ENCODE measurements at places on chromosomes 2 and 18.

- DNase-seq = no peak
Observed at GRCh38 chr18:77250501-77250925, 865 bp downstream of the GALR1 start.

DNA sequence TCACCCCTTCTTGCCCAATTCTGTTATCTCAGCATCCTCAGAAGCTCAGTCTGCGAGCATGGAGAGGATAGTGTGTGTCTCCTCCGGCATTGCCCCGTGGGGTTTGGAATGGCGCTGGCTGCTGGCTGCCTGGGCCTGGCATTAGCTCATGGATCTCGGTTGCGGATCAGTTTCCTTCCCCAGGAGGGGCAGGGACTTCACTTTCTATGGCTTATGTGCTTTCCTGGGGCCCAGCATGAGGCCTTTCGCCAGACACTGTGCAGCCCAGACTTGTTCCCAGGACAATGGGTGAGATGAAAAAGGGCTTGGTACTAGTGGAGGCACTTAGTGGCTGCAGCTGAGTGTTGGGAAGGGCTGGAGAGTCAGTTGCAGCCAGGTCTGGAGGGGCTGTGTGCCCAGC is 143.3 kb downstream of the GLI2 start:
- no peak for DNase-seq

- DNase-seq = no peak
Observed at GRCh38 chr2:42754021-42754775, 9.7 kb downstream of the OXER1 start.

DNA sequence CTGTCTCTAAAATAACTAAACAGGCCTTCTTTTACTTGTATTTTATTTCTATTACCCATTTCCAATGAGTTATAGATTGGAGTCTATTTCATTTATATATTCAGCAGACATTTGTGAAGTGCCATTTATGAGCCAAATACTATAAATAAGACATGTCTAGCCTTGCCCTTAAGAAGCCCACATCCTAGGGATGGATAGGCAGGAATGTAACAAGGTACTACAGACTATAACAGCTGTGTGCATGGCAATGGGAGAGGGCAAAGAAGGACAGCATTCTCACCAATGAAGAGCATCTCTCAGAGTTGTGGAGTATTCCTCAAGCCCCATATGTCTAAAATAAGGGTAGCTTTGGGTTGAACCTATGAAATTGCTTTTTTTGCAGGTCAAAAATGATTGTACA is 161.9 kb upstream of the RASGRP3 start:
- no peak for DNase-seq

DNA sequence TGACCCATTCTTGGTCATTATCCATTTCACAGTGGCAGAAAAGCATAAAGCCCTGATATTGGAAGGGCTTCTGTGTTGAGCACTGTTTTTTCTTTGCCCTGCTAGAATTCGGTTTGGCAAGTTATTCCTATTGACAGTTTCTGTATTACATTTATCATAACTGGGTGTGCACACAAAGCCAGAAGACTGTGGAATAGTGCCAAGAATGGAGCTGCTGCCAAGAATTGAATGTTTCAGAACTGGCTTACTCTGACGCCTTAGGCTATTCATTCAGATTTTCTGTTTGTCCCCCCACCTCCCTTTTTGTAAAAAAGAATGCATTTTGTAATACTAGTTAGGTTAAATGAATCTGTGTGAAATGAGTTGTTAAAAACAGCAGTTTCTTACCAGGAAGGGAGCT is 12.7 kb downstream of the KDM3A start:
- DNase-seq = no peak

GRCh38 chr2:190636361-190636760 is 12.5 kb upstream of the NAB1 start:
- no peak for DNase-seq

DNA sequence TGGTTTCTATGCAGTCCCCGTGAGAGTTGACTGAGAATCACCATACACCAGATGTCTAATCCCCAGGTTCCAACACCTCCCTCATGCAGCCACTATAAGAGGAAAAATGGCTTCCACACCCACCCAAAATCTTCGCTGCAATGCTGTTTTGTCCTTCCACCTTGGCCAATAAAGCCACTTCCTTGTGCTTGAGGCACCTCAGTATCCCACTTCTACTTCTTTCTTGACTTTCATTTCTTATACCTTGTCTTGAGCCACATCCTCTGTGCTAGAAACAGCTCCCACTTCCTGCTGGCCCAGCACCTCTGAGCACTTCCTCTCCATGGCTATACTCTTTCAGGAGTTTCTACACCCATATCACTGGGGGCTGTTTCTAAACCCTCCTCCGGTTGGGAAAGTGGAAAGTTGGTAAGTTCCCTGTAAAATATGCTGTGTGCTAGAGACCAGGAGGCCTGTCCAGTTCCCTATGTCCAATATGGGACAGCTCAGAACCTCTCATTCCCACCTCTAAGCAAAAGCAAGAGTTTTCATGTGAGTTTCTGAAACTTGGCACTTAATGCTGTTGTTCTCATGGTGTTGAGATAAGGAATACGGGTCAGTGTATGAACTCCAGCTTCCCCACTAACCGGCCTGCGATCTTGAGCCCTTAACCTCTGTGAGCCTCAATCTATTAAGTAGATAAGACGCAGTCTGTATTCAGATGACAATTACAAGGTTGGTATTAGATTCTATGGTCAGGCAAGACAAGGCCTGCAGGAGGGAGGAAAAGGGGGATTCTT is 209.1 kb upstream of the ID2 start:
- no peak for DNase-seq

DNA sequence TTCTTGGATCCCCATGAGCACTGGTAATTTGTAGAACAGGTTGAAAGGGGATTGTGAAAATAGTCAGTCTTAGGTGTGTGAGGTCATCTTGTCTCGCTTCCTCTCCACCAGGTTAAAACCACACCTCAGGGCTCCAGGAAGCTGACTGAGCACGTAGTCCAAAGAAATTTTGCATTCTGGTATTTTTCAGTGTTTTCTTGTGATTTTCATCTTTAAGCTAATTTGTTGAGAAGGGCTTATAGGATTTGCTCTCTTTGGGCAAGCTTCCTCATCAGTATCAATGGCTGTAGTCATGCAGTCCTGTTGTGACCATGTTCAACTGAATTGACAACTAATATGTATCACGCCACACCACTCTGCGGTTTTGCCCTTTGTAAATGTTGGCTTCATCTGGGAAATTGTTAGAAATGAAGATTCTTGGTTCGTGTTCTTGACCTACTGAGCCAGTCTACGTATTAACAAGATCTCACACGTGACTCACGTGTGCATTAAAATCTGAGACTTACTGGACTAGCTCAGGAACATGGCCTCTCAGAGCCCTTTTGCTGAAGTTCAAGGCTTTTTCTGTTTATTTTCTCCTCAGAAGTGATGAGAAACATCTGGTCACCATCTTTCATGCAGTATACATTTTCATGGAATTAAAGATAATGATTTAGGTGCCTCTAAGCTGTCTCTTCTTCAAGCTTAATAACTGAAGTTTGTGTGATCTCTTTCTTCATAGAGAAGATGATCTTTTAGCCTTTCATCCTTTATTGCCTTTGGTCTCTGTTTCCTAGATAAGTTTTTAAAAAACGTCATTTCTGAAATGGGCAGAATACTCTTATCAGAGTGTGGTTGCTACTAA is 32.8 kb downstream of the FMNL2 start:
- DNase-seq = no peak

- DNase-seq = no peak
Observed at GRCh38 chr2:116949249-116949648, 865.2 kb upstream of the DDX18 start.

GRCh38 chr2:127421116-127421800 is 3.0 kb downstream of the PROC start:
- no peak for DNase-seq

DNA sequence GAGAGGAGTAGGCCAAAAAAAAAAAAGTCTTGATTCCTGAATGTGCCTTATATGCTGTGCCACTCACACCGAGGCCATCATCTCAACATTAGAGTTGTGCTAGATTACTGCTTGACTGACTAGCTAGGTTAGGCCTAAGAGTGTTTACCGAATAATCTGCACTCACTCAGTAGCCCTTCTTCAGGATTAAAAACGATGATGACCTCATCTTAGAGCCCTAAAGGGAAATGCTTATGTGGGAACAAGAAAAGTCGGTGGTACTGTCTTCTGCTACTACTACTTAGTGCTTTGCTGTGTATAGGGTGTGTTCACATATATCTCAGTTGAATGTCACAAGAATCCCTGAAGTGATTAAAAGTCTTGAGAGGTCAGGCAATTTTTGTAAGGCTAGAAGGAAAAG is 54.3 kb downstream of the THOC1 start:
- no peak for DNase-seq

DNA sequence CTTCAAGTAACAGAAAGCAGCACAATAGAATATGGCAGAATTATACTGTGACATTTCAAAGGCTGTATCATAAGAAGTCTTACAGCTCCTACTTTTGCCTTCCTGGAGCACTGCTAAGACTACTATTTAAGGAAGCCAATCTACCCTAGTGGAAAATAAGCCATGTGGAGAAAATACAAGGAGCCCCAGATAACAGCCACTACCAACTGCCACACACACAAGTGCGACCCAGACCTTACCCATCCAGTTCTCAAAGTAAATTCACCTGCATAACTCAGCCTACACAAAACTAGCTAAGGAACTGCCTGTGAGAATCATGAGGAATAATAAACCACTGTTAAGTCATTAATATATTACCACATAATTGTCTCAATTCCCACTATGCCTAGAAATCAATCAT is 66.4 kb downstream of the USP34 start:
- no peak for DNase-seq

DNA sequence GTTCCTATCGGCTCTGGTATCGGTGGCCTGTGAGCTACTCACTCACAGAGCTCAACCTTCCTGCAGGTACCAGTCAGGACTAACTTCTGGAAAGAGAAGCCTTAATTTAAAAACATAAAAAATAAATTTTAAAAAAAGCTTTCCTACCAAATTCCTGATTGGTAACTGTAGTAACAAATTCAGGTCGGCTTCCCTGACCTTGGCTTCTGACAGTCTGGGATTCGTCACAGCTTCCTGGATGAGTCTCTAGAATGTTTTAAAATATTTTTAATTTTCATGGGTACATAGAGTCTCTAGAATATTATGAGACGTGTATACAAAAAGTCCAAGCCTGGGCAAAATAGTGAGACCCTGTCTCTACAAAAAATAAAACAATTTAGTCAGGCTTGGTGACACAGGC is 45.0 kb upstream of the MTCL1 start:
- no peak for DNase-seq

- DNase-seq = no peak
Observed at GRCh38 chr18:64403784-64404503, 255.1 kb upstream of the LINC00305 start.

- DNase-seq = no peak
Observed at GRCh38 chr2:43708891-43709290, 32.7 kb upstream of the C1GALT1C1L start.

DNA sequence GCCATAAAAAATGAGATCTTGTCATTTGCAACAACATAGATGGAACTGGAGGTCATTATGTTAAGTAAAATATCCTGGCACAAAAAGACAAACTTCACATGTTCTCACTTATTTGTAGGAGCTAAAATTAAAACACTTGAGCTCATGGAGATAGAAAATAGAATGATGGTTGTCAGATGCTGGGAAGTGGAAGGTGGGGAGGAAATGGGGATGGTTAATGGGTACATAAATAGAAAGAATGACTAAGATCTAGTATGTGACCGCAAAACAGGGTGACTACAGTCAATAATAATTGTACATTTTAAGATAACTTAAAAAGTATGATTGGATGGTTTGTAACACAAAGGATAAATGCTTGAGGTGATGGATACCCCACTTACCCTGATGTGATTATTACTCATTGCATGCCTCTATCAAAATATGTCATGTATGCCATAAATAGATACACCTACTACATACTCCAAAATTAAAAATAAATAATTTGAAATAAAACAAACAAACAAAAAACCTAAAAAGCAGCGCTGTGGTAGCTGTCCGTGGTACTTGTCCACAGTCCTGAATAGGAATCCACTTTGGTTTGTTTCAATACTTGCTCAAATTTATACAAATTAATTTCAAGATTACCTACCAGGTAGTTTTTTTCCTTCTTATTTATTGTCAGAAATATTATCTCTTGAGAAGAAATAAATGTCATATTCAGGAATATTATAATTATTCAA is 224.5 kb downstream of the DLGAP1 start:
- DNase-seq = no peak

DNA sequence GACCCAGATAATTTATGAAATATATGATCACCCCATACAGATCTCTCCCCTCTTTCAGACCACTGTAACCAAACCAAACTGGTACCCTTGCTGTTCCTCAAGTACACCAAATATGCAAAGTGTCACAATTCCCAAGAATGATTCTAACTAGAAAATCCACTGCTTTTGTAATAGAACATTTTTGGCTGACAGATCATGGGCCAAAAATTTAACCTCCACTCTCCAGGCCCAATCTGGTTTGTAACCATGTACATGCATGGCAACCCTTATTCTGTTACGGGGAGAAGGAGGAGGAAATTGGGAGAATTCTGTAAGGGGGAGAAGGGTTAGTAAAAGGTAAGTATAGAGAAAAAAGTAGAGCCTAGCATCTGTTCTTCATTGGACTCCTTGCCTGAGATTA is 62.0 kb downstream of the IKZF2 start:
- DNase-seq = no peak

DNA sequence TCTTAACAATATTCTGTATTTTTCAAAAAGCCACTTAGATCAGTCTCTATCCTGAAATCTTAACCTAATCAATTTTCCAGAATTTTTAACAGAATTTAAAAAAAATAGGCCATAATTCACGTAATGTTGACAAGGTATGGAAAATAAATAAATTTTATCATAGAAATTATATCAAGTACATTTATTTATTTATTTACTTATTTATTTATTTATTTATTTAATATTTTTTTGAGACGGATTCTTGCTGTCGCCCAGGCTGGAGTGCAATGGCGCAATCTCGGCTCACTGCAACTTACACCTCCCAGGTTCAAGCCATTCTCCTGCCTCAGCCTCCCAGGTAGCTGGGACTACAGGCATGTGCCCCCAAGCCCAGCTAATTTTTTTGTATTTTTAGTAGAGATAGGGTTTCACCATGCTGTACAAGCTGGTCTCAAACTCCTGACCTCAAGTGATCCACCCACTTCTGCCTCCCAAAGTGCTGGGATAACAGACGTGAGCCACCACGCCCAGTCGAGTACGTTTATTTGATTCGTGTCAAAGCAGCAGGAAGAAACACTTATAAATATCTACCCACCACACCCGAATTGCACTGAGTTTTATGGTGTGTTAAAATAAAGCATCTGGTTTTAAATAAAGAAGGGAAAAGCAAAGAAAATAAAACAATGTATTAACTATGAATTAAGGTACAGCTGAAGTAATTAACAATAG is 60.1 kb downstream of the DSC3 start:
- no peak for DNase-seq

- DNase-seq = no peak
Observed at GRCh38 chr2:118836411-118836930, 11.0 kb downstream of the EN1 start.

- DNase-seq = no peak
Observed at GRCh38 chr2:189866296-189866695, 82.0 kb downstream of the PMS1 start.
